ENCODE measurements at places on chromosomes 12 and 14.

DNA sequence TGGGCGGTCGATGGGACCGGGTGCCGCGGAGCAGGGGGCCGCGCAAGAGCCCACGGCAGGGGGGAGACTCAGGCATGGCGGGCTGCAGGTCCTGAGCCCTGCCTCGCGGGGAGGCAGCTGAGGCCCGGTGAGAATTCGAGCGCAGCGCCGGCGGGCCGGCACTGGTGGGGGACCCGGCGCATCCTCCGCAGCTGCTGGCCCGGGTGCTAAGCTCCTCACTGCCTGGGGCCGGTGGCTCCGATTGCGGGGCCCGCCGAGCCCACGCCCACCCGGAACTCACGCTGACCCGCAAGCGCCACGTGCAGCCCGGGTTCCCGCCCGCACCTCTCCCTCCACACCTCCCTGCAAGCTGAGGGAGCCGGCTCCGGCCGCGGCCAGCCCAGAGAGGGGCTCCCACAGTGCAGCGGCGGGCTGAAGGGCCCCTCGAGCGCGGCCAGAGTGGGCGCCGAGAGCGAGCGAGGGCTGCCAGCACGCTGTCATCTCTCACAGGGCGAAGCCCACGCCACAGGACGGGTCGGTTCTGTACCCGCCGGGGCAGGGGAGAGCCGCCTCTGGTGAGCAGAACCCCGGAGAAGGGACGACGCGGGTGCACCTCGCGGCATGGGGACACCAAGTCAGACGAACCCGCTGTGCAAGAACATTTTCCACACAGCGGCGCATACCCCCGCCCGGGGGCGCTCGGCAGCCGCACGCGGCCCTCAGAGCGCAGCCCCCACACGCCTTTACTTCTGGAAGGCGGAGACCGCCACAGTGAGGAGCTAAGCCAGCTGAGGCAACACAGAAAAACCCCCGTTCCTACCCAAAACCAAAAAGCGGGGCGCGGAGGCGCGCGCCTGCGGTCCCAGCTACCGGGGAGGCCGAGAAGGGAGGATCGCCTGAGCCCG, 1.2 kb upstream of the SIVA1 start:
- DNase-seq = no peak

DNA sequence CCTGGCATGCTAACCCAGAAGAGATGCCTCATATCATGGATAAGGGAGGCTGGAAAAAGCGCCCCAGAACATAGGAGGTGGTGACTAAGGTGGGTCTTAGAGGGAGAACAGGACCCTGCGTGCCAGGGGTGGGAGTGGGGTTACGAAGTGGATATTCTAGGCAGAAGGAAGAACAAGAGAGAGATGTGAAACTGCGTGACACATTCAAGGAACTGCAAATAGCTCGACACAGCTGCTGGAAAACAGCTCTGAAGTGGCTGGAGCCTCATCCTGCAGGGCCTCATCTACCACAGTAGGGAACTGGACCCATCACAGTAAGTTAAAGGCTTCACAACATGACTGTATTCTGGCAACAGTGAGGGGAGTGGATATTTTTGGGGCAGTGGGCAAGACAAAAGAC, 61.1 kb downstream of the RNF34 start:
- no peak for DNase-seq

DNA sequence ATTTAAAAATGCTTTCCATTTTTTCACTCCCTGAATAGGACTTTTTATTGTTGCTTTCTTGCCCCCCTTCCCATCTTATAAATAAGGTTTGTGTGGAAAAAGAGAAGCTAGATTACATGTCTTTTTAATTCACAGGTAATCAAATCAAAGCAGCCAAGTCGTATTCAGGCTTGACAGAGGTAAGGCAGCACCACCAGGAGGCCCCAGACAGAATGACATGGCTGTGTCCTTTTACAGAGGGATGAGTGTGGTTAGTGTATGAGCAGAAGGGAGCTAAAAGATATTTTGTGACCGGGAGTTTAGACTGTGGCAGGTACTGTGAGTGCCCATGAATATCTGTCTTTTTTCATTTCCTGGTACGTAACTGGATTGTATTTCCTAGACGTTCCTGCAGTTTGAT, 596.1 kb downstream of the ETNK1 start:
- no peak for DNase-seq

DNA sequence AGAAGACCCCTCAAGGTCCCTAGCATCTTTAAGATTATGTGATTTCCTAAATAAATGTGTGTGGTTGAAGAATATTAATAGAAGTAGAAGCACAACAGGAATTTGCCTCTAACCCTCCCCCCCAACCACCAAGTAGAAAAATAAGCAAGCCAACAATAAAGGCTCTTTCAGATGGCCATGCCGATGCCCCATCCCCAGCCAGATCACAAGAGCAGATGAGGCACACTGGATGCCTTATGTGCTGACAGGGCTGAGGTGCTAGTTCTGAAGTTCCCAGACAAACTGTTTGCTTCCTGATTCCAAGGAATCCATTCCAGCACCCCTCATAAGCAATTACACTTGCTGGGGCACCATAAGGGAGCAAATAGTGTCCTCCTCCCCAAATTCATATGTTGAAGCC, 90.0 kb downstream of the SSPN start:
- DNase-seq = no peak

DNA sequence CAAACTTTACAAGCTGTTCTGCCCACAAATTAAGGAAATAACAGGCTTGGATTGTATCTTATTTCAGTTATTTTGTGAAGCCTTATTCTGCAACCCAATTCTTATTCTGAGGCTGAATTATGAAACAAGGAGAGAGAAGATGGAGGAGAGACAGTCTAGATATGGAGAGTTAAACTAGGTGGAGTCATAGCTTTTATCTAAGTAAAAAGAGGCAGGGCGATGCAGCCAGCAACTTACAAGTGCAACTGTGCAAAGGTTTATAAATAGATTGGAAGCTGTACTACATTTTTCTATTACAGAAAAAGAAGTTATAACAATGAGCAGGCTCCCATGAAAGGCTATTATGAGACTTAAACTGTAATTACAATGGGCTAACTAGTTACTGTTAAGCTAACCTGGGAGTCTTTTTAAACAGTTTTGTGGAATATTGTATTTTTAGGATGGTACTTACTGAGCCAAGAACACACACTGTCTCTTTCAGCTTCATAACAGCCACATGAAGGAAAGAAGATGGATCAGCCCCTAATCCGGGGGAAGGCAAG, 22.4 kb downstream of the NID2 start:
- DNase-seq = no peak

- no peak for DNase-seq
Observed at GRCh38 chr12:47992776-47993175, 11.5 kb downstream of the COL2A1 start.

DNA sequence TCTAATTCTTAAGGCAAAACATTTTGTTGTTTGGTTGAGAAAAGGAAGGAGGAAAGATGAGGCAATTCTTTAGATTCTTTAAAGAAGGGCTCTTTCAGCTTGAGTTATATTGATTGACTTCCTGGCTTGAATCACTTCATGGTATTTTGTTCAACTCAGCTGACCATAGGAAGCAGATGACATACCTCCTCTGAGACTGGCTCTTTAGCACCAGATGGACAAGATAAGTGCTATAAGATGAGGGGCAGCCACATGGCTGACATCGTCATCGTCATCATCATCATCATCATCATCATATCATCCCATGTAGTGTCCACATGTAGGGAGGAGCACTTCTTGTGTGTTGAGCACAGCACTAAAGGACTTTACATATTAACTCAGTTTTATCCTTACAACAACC, 81.3 kb downstream of the SSPN start:
- peak; percentile 41 for DNase-seq
